Nucleus accumbens (tissue), 56 donors: ENCODE measurements at places on chromosomes 6 and 20.
A peak's percentile ranks its signal among the peaks of the same experiment; 100 is the strongest.

GRCh38 chr6:169216830-169217229 lies 36.8 kb downstream of the THBS2 start:
- DNase-seq, result no peak

GRCh38 chr6:31572041-31572911 lies at the start of gene LTA:
Gene LTA, plus strand, starts transcription at chr6:31572289. Its CDS starts 454 bp downstream, at chr6:31572743.
- no peak for DNase-seq

DNA sequence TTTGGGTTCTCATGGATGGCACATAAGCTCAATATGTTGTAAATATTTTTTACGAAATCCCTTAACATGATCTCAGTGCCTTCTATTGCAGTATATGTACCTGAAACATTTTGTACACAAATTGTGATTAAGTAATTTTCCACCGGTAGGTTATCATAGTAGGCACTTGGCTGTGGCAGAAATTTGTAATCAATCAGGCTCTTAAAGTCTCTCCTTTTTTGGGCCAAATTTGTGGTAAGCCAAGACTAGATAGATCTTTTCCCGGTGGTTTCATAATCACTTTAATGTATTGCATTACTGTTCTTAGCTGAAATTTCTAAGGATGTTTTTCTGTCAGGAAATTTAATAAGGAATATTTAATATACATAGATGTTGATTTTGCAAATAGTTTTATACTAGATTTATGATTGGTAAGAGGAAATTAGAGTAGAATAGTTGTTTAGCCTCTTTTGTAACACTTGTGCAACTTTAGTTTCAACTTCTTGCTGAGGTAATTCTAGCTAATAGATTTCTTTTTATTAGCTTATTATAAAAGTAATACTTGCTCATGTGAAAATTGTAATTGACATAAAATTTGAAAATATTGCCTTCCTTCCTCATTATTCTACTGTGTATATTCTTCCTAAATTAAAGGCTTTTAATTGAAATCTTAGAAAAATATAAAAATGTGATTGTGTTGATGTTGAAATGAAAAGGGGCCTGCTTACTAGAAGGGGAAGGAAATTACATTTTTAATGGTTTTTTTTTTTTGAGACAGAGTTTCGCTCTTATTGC lies 3.2 kb downstream of the PCMT1 start:
- no peak for DNase-seq

DNA sequence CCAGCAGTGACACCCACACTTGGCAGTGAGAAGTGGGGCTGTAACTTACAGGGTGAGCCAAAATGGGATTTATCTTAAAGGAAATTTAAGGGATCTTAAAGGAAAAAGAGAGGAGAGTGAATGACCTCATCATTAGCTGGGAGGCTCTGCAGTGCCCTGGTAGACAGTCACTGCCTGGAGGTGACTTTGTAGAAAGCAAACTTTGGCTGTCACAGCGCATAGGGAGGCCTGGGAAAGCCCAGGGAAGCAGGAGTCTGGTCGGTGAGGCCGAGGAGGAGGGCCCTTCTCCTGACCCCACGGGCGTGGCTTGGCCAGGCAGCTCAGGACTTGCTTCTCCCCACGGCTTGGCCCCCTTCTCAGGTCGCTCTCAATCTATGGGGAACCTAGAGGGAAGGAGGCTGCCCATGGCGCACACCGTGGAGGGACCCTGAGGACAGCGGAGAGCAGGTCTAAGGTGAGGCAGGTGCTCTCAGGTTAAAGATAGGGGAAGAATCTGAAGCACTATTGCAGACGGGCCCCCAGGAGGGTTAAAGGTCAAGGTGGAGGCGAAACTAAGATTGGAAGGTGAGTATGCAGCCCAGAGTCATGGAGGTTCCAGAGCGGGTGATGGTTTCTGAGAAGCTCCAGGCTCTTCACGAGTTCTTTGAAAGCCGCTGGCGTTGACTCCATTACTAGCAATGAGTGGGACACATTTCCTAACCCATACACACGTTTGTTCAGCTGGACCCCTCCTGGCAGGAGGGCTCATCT lies 15.6 kb upstream of the RIPK1 start:
- no peak for DNase-seq

DNA sequence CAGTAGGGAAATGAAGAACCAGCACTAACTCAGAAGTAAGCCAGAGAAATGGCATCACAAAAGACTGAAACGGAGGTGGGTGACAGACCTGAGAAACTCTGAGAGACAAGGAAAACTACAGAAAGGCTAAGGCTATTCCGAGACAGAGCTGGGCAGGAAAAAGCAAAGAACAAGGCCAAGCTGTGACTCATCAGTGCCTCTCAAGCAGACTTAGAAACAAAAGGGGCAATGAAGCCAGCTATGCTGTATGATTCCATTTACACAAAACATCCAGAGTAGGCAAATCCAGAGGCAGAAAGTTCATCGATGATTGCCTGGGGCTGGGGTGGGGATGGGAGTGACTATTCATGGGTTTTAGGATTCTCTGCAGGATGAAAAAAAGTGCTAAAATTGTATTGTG lies 50.0 kb downstream of the SLC23A2 start:
- DNase-seq, result no peak

DNA sequence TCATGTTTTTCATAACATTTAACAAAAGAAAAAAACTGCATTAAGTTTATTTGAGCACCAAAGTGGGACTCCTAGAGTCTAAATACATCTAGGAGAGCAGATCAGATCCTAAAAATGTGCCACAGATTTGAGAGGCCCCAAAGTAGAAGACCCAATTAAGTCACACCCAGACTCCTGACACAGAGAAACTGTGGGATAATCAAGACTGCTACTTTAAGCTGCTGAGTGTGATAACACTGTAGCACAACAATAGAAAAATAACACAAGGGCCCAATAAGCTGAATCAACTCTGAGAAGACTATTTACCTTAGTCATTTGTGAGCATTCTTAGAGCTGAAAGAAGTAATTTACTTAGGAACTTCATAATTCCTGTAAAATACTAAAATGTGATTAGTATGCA lies 26.0 kb downstream of the TRDN start:
- no peak for DNase-seq

DNA sequence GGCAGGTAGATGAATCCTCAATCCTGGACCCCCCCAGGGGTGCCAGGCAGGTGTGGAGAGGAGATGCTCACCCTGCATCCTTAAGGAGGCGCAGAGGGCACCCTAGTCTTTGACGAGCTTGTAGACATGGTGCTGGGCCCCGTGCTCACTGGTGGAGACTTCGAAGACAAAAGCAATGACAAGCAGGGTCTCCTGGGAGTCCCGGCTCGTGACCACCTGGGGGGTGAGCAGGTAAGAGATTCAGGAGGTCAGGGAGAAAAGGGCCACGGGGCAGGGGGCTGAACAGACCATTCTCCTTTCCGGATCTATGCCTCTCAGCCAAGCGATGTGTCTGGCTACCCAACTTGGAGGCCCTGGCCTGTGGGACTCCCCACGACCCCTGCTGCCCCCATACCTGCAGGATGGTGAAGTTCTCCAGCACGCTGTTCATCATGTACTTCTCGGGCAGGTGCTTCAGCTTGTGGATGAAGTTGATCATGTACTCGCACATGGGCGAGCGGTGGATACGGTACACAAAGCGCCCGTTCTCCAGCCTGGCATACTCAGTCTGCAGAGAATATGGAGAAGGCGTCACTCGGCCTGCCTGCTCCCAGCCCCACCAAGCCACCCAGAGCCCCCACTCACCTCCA lies 6.9 kb downstream of the RPL10A start:
- DNase-seq, result no peak

DNA sequence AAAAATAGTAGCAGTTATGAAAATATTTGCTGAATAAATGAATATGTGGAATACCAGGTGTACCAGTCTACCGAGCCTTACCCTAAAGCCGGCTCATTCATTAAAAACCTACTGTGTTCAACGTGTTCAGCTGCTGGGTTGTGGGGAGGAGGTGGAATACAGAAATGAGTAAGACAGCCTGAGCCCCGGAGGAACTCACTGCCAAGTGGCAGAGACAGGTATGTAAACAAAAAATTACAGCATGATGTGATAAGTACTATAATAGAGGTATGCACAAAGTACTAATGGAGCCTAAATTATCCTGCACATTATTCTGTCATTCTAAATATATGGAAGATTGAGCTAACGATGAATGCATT lies 6.8 kb upstream of the ADTRP start:
- no peak for DNase-seq

DNA sequence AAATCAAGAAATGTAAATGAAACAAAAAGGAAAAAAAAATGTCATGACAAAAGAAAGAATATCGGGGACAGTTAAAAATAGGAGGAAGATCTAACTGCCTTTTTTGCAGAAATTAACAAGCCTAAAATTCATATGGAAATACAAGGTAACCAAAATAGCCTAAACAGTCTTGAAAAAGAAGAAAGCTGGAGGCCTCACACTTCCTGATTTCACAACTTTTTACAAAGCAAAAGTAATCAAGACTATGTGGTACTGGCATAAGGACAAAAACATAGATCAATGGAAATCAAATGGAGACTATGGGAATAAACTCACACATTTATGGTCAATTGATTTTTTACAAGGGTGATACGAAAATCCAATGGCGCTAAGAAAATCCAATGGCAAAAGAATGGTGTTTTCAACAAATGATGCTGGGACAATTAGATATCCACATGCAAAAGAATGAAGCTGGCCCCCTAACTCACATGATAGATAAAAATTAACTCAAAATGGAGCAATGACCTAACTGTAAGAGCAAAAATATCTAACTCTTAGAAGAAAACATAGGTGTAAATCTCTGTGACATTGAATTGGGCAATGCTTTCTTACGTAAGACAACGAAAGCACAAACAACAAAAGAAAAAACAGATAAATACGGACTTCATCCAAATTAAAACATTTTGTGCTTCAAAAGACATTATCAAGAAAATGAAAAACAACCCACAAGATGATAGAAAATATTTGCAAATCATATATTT lies 24.5 kb downstream of the MAP3K5 start:
- DNase-seq, result no peak

GRCh38 chr20:30284281-30284905 lies 973.1 kb upstream of the DEFB115 start:
- no peak for DNase-seq

DNA sequence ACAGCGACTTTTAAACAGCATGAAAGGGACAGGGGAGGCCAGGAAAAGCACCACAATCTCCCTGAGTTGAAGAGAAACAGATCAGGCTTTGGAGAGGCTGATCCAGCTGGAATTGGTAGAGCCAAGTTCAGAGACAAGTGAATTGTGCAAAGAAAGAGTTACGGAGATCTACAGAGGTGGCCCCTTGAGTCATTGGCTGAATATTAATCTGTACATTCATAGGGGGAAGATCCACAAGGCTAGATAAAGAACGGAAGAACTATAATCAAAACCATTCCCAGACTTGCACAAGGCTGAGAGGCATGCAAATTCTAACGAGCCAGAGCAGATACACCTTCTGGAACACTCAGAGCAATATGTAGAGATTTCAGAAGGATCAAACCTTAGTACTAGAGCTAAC lies 14.2 kb upstream of the FOXQ1 start:
- DNase-seq, result no peak

GRCh38 chr20:24943196-24943595 lies 5.9 kb upstream of the CST7 start:
- no peak for DNase-seq

GRCh38 chr20:49938173-49939163 lies 2.3 kb downstream of the RNF114 start:
- no peak for DNase-seq

DNA sequence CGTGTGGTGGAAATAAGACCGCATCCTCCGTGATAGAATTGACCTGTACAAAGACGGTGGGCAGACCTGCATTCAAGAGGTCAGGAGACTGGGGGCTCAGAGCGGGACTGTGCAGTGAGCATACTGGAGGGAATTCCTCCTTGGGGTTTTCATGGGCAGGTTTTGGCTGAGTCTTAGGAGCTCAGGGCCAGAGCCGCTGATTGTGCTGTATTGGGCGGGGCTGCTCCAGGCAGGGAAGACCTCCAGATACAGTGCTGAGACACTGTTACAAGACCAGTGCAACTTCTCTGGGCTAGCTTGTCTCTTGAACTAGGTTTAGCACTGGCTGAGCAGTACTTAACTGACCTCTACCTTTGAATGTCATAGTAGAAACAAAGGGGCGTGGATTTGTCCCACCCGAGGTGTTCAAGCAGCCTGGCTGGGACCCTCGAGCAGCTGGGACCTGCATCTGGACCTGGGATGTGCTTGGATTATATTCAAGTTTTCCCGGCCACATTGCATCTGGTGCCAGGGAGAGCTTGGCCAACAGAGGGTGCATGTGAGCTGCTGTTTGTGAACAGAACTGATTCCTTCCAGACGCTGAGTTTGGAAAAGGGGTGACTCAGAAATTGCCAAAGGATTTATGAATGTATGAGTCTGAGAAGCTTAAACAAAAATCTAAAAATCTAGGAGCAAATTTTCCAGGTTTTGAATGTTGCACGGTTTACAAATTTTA lies 33.4 kb upstream of the SLC22A1 start:
- no peak for DNase-seq

- no peak for DNase-seq
Measured at GRCh38 chr6:140929121-140929520, 1203.6 kb upstream of the GJE1 start.

DNA sequence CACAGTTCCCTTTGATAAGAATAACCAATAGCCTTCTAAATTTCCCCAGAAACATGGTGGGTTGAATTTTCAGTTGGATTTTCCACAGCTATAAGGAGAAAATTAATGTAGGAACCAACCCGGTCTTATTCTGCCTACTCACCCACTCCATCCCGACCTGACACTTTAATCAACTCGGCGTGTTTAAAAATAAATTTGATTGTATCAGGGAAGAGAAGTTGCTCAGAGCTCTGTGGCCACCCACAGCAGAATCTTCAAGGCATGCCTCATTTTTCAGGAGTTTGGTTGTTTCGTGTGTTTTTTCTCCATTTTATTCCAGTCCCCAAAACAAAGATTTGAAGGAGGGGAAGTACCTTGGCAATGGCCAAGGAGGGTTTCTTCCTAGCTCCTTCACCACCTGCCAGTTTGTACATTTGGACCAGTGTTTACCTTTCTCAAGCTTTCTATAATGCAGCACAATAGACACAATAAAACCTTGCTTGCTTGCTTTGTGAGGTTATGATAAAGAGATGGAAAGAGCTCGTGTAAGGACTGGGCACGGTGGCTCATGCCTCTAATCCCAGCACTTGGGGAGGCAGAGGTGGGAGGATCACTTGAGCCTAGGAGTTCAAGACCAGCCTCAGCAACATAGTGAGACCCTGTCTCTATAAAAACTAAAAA lies 297.2 kb upstream of the JARID2 start:
- DNase-seq, result no peak

GRCh38 chr6:107870381-107870780 lies 46.3 kb upstream of the SCML4 start:
- no peak for DNase-seq

GRCh38 chr6:157644043-157644810 lies 178.8 kb upstream of the SNX9 start:
- no peak for DNase-seq

GRCh38 chr6:27145731-27146455 lies 101.6 kb upstream of the PRSS16 start:
- peak; percentile 6 for DNase-seq

DNA sequence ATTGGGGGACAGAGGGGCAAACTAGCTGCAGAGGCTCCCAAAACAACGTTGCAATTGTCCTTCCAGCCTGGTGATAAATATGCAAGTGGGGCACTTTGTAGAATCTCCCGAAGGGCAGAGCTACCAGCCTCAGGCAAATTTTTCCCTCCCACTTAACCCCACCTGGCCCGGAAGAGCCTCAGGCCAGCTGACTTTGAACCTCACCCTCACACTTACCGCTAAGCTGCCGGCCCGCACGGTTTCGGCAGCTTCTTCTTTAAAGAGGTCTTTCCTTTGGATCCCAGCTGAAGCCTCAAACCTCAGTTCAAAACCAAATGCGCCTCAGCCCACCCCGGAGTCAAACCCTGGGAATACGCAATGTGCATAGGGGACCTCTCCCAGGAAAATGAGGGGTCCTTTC lies 2.5 kb downstream of the OVOL2 start:
- no peak for DNase-seq

- no peak for DNase-seq
Measured at GRCh38 chr6:42313941-42314570, 96.4 kb upstream of the MRPS10 start.
